ENCODE measurements at places on chromosomes 6 and 20.

DNA sequence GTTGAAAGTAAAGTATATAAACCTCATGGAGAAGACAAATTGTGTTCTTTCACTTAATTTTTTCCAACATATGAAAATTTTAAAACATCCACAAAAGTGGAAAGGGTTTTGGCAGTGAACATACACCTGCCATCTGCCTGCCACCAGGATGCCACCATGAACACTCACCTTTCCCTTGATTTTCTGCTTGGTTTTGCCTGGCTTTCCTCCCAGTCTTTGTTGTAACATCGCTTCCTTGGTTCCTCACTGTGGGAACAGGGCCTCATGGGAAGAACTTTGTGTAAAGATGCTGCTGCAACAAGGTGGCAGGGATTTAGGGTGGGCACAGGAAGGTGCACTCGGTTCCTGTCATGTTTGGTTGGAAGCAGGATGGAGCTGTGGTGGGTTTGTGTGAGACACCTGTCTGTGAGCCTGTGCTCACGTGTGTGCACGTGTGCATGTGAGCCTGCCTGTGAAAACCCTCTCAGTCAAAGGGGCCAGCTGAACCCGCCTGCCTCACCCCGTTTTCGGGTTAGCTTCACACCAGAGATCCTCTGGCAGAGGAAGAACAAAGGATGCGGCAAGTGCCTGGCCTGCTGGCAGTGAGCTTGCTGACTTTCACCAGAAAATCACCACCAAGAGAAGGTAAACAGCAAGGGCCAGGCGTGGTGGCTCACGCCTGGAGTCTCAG is 11.0 kb upstream of the RBM38 start:
- no peak for DNase-seq

- no peak for DNase-seq
These were observed 63.6 kb downstream of the CBFA2T2 start for GRCh38 chr20:33553516-33553915.

- no peak for DNase-seq
These were observed 50.7 kb downstream of the BMP2 start for GRCh38 chr20:6818033-6818808.

DNA sequence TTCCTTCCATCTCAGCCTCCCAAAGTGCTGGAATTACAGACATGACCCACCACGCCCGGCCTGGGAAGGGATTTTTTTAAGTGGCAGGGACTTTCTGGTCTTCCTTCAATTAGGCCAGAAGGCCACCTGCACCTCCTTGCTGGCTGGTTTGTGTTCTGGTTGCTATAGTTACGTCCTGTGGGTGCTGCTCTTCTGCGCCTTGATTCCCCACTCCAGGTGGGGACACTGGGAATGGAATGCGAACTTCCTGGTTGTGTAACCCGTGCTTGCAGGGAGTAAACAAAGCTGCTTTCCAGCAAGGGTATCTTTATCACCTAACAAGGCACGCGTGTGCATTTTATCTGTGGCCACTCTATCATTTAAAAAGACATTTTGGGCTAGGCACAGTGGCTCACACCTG is 117.7 kb downstream of the PLEKHG1 start:
- DNase-seq, result no peak

DNA sequence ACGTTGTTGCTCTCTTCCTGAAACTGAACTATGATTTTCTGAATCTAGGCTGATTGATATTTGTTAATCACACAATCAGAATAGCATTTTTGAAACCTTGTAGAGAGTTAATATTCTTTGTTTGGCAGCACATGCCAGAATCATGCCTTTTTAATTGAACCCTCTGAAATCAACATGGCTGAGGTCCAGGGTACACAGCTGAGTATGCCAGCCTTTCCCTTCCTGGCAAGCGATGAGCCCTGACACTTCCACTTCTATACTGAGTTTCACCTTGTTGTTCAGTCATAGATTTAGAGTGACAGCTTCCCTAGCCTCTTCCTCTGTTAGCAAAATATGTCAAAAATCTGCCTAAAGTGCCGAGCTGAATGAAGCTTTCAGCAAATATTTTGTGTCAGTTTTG is 6.8 kb downstream of the HDDC2 start:
- DNase-seq, result no peak

GRCh38 chr6:150514806-150515380 is 84.8 kb upstream of the PLEKHG1 start:
- no peak for DNase-seq

DNA sequence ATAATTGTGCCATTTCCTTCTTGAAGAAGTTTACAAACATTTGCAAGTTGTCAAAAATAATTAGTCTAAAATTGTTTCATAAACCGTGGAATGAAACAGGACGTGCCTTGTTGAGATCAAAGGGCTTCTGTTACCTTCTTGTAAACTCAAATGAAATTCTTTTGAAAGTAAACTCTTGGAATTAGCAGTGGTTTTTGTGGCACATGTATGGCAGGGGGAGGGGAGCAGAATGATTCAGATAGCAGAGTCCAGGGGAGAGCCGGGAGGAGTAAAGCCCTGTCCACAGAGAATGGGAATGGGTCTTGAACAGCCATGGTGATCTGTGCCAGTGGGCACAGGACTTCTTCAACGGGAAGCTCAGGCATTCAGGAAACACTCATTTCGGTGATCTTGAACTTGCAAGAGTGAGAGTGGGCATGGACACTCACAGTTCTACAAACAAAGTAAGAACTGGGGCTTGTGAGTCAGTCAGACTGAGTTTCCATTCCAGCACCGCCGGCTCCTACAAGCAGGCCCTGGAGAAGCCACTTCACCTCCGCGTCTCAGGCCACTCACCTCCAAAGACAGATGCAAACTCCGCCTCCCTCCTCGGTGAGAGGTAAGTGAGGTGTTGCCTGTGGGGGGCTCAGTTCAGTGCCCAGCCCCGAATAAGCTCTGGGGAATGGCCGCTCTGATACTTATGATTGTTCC is 143.1 kb downstream of the CDH26 start:
- no peak for DNase-seq

DNA sequence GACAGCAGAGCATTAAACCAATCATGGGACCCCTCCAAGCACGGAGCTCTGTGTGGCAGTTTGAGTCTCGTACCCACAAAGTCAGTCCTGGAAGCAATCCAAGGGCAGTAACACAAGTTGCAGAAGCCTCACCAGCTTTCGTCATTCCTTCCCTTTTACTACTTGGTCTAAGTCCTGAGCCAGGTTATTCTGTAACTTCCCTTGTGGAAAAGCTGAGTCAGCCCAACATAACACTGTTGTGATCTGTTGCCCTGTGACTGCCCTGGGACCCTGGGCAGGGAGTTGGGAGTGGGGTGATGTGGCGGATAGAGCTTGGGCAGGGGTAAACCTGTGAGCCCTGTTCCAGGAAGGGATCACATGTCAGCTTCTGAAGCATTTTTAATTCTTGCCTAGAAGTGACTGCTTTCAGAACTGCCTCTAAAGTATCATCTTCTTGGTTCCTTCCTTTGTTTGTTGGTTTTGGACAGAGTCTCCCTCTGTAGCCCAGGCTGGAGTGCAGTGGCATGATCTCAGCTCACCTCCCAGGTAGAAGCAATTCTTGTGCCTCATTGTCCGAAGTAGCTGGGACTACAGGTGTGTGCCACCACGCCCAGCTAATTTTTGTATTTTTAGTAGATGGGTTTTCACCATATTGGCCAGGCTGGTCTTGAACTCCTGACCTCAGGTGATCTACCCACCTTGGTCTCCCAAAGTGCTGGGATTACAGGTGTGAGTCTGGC is 183.7 kb upstream of the JAG1 start:
- no peak for DNase-seq

DNA sequence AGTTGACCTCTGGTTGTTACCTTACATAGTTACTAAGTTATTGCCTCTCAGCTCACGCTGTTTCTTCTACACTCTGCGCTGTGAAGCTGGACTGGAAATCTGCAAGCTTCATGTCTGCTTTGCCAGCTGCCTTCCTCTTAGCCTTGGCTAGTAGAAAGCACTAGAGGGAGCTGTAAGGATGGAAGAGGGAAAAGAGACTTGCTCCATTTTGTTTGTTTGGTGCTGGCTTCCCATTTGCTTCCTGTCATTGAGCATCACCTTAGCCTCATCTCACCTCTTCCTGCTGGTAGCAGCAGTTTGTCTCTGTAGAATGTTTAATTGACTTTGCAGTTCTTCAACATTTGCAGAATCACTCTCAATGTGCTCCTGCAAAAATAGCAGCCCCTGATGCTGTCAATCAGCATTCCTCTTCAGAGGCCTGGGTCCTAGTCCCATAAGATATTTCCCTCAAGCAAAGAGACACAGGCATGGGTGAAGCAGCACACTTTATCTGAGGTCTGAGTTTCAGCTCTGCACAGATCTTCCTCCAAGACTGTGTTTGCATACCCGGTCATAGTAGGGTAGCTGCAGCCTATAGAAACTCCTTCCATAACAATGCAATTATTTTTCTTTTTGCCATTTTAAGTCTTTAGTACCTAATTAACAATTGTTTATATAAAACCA is 302.2 kb upstream of the EPHA7 start:
- DNase-seq, result no peak

DNA sequence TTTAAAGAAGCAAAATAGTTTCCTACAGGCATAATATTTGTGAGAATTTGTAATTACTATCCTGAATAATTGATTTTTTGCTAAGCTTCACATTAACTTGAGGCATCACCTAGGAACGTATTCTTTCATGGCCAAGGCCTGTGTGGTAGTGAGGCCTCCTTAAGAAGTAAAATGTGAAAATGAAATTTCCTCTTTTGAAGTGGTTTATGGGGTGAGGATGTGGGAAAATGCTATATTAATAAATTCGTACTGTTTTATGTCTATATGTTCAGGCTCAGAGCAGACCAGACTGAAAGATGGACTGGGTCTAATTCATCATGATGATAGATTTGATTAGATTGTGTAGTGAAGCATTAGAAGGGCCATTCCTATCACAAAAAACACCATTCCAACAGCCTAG is 33.1 kb downstream of the MYLIP start:
- DNase-seq, result no peak

DNA sequence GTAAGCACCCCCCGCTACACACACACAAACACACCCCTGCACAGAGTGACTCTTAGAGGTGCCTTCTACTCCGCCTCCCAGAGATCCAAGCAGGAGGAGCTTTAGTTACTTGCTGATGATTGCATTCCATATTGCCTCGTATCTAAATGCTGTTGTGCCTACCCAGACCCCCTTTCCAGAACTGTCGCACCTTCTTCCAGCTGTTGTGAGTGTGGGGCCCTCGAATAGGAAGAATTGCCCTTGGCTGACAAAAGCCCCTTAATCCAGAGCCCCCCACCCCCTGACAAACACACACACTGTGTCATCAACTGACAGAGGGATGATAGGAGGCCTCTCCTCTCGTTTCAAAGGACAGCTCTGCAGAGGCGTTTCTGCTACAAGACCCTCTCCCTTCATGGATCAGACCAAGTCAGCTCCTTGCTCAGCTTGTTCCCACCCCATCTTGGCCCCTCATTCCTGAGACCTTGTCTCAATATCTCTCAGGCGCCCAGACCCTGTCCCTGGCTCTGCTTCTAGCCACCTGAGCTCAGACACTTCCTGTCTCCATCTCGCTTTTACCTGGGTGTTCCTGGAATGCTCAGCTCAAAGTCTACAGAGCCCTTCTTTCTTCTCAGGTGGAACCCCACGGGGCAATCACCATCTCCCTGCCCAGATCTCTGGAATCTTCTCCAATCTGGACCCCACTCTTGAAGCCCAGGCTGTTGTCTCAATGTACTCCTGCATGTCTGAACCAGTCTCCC is 4.0 kb upstream of the VSX1 start:
- no peak for DNase-seq

- no peak for DNase-seq
These were observed 27.4 kb downstream of the KCNQ5 start for GRCh38 chr6:72649032-72649984.

DNA sequence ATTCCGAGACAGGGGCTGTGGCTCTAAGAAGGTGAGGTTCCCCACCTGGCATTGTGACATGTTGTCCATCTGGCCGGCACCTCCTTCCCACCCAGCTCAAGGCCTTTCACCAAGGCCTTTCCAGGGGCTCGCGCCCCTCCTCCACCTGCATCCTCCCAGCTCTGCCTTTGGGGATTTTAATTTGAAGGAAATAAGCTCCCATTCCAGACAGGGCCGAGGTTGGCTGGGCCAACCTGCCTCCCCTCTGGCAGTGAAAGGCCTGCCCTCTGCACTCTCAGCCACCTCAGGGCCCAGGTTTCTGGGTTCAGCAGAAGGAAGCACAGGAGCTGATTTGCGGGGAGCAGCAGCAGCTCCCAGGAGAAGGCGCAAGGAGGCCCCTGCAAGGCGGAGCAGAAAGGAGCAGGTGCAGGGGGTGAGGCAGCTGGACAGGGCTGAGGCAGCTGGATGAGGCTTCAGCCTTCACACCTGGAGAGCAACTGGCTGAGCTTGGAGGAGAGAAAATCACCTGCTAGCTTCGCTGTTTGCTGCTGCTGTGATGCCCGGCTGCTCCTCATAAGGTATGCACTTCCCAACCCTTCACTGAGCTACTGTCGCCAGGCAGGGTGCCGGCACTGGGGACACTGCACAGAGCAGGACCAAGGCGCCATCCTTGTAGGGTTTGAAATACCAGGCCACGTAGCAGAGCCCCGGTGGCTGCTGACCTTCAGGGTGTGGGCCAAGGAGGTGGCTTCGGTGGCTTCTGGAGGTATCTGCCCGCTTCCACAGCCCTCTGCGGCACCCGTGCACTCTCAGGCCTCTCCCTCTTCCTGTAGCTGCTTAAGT is 147.0 kb downstream of the SYNDIG1 start:
- no peak for DNase-seq

DNA sequence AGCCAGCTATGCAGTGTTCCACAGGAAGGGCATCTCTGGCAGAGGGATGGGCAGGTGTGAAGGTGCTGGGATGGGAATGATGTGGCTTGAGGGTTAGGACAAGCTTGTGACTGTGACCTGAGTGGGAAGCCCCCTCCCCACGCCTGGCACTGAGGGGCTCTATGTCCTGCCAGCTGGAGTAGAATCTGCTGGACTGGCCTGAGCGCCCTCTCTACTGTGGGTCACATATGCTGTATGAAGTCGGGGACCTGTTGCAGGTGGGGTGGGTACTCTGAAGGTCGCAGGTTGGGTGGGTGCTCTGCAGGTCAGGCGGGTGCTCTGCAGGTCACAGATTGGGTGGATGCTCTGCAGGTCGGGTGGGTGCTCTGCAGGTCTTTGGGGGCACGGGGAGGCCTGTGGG is 20.3 kb downstream of the KCNG1 start:
- no peak for DNase-seq

GRCh38 chr6:55299286-55299985 is 27.8 kb upstream of the GFRAL start:
- no peak for DNase-seq

- DNase-seq, result no peak
These were observed 66.6 kb downstream of the JARID2 start for GRCh38 chr6:15312500-15312899.

DNA sequence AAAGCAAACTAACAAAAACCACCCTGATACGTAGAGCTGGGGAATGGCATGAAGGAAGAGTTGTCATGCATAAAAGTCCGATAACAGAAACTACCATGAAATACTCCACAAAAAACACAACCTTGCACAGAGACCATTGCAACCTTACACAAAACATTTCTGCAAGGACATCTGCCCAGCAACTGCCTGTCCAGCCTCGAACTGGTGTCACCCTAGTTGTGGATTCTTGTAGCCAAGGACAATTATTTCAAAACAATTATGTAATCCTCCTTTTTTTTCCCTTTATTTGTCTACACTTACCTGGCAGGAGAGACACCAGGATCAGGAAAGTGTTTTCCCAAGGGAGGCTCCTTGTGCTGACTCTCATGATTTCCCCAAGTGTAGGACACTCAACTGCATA is 232.5 kb upstream of the SYNDIG1 start:
- no peak for DNase-seq

All from CD4-positive, alpha-beta T cell treated with Interleukin-2 at 100 ng/mL for 4 hours (primary cell).